ENCODE measurements at places on chromosomes 7 and 10.

- DNase-seq, result no peak
Observed at GRCh38 chr10:70509757-70510147, 31.2 kb downstream of the PALD1 start.

DNA sequence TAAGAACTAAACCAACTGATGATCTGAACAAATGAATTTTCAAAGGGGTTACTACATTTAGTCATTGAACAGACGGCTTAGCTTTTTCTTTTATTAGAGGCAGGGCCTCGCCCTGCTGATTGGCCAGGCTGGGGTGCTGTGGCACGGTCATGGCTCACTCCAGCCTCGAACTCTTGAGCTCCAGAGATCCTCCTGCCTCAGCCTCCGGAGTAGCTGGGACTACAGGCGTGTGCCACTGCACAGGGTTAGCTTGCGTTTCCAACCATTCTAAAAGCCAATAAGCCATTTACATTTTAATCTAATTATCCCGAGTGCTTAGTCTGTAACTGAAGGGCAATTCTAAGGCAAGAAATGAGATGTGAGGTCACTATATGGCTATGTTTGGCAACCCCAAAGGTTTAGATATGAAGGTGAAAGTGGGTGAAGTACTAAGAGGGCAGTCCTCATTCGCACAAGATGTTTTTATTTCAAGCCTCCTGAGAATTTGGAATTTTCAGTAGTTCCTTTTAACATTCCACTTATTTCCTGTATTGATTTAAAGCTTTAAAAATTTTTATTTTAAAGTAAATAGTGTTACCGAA lies 1.6 kb upstream of the CDK13 start:
- DNase-seq, result no peak

DNA sequence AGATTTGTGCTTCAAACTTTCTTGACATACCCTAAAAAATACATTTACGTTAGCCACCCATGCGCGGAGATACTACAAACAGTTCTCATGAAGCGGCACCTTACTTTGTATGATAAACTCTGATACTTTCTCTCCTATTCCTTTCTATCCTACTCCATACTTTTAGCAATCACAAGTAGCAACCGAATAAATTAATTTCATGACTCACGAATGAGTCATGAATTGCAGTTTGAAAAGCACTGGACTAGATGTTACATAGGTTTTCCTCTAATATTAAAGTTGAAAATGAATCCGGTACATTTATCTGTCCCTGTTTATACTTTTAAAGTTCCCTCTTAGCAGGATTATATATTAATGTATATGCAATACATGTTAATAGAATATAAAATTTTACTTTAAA lies 67.6 kb downstream of the CUBN start:
- DNase-seq, result no peak

GRCh38 chr10:13658871-13659685 lies 72.3 kb downstream of the PRPF18 start:
- no peak for DNase-seq

DNA sequence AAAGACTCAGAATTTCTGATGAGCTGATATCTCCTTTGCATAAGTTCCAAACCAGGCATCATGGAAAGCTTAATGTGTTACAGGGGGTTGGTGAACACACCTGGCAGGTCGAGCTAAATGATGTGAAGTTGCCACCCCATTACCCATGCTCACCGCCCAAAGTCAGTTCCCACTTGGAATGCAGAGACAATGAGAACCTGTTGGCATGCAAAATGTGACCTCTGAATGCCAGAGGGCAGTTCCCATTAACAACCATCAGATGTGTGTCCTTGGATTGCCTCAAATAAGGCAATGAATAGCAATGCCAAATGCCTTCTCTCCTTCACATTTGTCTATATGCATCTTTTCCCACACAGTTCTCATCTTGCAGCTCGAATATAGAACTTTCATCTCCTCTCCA lies 190.7 kb downstream of the CDCA7L start:
- DNase-seq, result no peak

DNA sequence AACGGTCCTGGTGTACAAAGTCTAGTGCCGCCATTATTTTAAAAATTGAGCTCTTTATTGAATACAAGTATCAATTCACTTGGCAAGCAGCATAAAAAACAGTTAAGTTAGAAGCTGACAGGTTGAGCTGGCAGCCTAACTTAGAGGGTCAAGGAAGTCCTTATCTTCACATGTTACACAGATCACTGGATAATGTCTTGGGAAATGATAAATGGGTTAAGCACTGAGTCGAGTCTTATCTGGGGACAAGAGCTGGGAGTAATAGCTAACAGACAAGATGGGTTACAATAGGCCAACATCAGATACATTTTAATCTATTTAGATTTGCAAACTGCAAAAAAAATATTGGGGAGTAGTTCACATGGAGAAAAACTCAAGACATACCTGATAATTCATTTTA lies 34.2 kb downstream of the SLC18A2 start:
- DNase-seq, result no peak
